ENCODE measurements at places on chromosomes 16 and 17. TPM values are rescaled to one million over a fixed set of nuclear protein-coding genes. Genes with fewer than 3 reads are reported as not detected.
A peak's percentile ranks its signal among the peaks of the same experiment; 100 is the strongest.

Gene ZSCAN10
- total RNA-seq, result under 0.01 TPM

DNA sequence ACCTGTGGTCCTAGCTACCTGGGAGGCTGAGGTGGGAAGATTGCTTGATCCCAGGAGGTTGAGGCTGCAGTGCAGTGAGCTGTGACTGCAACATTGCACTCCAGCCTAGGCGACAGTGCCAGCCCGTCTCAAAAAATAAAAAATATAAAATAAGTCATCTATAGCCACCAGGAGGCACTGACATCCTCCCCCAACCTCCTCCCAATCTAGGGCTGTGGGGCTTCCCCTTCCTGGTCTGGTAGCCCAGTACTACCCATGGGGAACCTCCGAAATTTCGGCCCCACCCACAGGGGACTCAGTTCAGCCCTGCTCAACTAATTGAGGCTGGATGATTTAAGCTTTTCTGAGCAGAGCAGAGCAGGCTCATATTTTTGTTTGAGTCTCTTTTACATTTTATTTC, 3.2 kb downstream of the ZSCAN10 start:
- DNase-seq, result no peak

- peak; percentile 26 for DNase-seq
These were observed 14.8 kb downstream of the TAC4 start for GRCh38 chr17:49832840-49833599.

GRCh38 chr17:67386965-67387551, 10.0 kb downstream of the PITPNC1 start:
- DNase-seq, result peak; percentile 35

Gene ELOB
- 227 TPM for total RNA-seq

DNA sequence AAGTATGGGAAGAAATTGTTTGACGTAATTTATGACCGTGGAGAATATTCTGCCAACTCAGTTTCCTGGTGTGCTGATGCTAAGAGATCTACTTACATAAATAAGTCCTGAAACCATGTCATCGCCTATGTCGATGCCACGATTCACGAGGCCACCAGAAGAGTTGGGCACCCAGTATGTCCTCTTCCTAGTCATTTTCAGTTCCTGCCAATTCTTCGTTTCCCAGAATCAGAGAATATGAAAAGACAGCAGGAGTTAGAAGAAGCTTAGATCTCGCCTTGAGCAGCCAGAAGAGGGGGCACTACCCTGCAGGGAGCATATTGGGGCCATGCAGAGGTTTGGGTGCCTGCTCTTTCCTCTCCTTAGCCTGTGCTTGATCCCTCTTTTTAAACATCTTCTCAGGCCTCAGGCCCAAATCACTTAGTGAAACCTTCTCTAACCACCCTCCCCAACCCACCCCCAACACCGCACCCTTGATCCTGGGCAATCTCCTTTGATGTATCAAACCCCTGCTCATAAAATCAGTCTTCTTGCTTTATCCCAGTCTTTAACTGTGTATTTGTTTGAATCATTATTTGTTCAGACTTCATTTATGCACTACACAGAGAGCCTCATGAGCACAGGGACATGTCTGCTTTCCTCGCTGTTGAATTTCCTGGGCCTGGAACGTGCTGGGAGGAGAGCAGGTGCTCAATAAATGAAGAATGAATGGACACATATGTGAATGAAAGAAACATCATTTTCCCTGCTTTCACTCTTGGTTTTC, 12.2 kb upstream of the LONP2 start:
- peak; percentile 63 for DNase-seq

DNA sequence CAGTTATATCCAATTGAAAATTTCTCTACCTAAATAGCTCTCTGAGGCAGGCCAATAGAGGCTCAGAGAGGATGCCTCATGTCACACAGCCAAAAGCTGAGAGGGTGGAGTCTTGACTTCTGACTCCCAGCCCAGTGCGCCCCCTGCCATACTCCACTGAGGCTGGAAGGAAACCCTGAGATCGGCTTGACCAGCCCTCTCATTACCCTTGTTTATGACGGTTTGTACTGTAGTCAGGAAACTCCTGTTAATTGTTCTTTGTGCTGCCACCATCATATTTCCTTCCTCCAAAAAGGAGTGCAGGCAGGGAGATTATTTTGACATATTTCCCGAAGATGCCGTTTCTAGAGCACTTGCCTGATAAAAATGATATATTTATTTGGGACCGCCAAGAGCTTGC, 107.9 kb downstream of the AIPL1 start:
- DNase-seq, result no peak

DNA sequence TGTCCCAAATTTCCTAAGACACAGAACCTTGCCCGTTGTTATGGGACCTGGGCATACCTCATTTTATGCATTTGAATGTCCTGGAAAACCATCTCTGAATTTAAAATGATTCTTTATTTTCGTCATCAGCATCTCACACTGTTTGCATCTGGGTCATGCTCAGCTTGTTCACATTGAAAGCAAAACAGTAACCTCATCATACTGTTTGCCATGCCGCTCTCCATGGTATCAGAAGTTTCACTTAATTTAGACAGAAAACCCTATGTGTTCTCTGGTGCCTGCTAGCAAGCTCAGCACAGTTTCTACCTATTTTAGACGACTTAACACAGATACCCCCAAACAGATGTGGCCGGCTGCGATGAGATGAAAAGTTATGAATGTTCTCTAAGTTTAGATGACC, 292.1 kb downstream of the SNX29 start:
- no peak for DNase-seq

Gene CKLF
- 58.3 TPM for total RNA-seq

Gene PIPOX
- total RNA-seq, result 1.7 TPM

GRCh38 chr17:5123343-5124124, 7.7 kb downstream of the USP6 start:
- DNase-seq, result no peak

Gene PRSS27
- 0.97 TPM for total RNA-seq

Gene DOC2B
- total RNA-seq, result not detected

DNA sequence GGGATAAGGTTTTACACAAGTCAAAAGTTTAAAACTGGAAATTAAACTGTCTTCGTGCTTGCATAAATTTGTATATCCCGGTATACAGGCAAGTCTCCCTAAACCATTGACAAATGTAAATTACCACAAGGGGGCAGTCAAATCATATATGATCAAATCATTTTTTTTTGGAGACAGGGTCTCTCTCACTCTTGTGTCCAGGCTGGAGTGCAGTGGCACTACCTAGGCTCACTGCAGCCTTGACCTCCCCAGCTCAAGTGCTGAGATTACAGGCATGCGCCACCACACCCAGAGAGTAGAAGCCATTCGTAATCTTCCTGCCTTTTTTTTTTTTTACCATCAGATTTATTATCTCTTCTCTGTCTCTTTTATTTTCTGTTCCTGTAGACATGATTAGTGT, 18.5 kb downstream of the TOP2A start:
- peak; percentile 73 for DNase-seq

Gene ARMC7
- total RNA-seq, result 3.0 TPM

Gene KRT33B
- 0.32 TPM for total RNA-seq

Gene NUPR1
- total RNA-seq, result 8.2 TPM

GRCh38 chr17:13503526-13503925, 98.2 kb downstream of the HS3ST3A1 start:
- no peak for DNase-seq

DNA sequence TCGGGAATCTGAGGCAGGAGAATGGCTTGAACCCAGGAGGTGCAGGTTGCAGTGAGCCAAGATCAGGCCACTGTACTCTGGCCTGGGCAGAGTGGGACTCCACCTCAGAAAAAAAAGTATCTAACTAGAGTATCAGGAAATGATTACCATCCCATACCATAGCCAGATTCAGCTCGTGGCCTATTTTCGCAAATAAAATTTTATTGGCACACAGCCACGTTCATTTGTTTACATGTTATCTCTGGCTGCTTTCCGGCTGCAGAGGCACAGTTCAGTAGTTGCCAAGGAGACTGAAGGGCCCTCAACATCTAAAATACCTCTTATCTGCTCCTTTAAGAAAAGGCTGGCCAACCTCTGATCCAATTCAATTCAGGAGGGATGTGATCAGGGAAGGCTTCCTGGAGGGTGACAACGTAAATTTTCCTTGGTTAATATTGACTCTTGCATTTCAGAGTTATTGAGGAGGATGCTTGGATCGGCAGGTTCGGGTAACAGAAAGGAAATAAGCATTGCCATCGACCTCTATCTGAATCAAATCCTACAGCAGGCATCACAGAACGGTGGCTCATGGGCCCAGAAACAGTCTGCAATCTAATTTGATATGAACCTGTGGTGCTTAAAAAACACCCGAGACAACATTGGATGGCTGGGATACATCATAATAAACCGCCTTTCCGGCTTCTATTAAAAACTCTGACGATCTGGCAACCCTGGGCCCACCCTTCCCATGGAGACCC, 73.8 kb downstream of the XYLT1 start:
- peak; percentile 87 for DNase-seq

Gene PRSS53
- total RNA-seq, result 1.9 TPM

DNA sequence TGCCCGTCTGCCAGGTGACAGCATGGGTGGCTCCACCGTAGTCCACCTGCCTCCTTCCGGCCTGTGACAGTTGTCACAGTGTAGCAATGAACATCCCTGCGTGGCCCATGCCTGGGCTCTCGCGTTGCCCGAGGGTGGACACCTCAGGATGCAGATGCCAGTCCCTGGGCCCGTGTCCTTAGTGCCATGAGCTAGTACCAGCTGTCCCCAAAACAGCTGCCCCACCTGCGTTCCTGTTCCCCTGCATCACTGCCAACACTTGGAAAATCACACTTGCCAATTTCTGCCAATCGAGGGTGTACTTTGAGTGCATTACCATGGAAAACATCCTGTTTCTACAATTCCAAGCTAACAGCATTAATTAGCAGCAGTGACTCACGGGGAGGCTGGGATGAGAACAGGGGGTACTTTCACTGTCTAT, 9.0 kb upstream of the C16orf95 start:
- DNase-seq, result no peak

Measured in fibroblast of villous mesenchyme (primary cell).